Esophagus squamous epithelium (tissue), 5 donors: ENCODE measurements at places on chromosomes 2 and 18.

DNA sequence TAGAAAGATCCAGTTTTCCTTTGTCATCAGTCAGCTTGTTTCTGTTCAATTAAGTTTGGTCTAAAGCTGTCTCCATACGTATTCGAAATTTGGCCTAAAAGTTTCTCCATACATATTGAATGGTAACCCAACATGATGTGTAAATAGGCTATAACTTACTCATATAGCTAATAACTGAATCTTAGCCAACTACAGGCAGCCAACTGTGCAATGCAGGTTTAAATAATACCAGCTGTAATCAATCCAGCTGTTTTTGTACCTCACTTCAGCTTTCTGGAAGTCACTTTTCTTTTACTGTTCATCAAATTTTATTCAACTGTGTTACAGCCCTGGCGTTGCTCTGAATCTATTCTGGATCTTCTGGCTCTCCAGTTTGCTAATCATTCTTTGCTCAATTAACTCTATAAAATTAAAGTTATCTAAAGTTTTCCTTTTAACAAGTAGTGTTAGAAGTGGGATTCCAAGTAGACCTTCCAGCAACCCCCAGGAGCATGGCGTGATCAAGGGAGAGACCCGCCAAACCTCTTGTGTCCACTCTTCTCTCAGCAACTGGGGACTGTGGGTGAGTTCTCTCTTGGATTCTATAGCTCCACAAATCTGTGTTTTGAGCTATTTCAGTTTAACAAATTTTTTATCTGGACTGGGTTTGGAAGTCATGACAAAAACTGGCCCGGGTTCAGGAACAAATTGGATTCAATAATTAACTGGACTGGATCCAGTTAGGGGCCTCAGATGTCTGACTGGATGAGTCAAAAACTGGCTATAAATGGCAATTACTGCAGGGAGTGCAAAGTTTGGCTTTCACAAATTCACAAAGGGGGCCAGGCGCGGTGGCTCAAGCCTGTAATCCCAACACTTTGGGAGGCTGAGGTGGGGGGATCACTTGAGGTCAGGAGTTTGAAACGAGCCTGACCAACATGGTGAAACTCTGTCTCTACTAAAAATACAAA lies 329.7 kb upstream of the ST6GAL2 start:
- no peak for DNase-seq

DNA sequence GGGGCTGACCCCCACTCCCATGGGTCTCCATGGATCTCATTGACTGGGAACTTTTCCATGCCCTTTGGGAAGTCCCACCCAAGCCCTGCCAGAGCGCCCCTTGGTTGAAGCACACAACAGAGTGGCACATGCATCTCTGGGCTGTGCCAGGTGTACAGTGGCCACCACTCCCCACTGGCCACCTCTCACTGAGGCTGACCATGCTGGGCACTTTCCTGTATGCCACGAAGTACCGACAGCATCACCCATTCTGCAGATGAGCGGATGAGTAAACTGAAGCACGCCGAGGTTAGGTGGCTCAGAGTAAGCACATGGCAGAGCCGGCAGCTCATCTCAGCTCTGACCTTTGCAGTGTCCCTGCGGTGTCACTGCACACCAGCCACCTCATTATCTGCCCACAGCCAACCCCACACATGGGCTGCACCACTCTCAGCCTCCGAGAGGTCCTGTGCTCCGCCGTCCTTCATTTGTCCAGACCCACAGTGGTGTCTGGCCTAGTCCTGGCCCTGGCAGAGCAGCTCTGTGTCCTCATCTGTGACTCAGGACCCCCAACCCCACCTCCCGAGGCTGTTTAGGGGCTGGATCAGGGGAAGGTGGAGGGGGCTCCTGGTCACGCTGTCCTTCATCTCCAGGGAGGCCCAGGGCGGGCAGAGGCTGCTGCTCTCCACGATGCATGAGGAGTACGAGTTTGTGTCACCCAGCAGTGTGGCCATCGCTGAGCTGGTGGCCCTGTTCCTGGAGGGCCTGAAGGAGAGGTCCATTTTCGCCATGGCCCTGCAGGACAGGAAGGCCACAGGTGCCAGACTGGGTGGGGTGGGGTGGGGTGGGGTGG lies 18.0 kb upstream of the GPR17 start:
- DNase-seq: no peak

DNA sequence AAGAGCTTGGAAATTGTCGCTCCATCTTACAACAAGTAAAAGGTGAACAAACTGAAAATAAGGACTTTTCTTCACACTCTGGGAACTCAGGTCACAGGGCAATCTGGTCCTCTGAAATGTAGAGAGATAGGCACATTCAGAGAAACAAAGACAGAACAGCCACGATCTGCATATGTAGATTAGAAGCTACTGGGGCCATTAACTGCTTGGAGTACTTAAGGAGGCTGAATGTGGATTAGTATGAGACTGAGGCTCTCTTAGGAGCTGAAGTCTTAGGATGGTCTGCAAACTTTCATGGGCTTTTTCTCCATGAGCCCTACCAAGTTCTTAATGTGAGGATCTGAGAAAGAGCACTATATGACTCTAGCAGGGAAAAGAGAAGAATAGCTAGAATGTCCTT lies 265.3 kb upstream of the NXPH2 start:
- DNase-seq: no peak

GRCh38 chr2:212001325-212001724 lies 537.3 kb downstream of the ERBB4 start:
- DNase-seq: no peak

GRCh38 chr2:2743164-2743571 lies 412.1 kb upstream of the MYT1L start:
- DNase-seq: no peak

- DNase-seq: no peak
Measured at GRCh38 chr18:70121842-70122241, 83.6 kb downstream of the RTTN start.

DNA sequence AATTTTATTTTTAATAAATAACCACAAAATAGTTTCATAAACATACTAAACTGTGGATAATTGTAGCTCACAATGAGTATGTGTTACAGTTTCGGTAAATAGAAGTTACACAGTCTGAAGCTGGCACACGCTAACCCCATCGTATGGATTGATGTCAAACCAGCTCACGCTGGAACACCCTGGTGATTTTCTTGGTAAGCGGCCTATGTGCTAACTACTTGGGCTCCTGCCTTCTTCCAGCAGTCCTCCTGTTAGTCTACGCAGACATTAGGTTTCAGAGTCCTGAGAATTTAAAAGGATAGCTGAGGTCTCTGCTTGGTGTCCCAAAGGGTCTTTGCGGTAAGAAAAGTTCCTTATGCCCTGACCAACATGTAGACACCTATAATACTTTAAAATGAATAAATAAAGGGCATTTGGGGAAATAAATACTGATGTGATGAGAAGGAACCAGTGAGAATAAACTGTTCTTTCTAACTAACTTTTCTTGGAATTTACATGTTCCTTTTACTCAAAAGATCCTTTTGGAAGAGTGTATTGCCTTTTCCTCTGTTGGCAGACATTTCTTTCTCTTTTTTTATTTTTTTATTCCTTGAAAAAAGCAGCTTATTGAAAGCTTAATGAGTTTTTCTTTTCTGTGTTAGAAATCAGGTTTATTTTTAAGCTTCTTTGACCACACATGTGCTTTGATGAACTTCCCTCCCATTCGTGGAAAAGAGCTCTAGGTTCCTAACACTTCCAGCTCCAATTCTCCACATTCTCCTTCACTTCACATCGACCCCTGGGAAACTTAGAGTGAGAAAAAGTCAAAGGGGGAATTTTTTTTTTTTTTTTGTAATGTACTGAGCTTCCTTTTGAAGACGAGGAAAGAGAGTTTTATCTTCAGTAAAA lies 322.2 kb downstream of the IRS1 start:
- no peak for DNase-seq

DNA sequence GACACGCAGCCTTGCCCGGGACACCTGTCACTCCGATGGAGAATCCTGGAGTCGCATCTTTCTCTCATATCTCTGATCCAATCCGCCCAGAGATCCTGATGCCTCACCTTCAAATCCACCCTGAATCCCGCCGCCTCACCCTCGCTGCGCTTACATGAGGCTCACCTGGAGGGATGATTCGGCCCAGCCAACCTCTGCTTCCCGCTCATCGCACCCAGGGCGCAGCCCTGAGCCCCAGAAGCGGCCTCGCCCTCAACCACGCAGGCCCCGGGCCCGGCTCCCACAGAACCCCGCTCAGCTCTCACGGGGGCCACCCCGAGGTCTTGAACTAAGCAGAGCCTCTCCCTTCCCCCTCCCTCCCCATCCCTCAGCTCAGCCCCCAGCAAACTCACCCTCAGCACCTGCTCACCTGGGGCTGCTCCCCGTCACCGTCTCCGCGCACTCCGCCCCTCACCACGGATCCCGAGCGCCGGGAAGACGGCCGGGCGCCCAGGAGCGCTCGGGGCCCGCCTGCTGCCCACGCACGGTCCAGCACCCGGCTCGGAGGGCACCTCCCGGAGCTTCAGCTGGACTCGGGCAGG lies 160.0 kb downstream of the NDUFA10 start:
- no peak for DNase-seq

DNA sequence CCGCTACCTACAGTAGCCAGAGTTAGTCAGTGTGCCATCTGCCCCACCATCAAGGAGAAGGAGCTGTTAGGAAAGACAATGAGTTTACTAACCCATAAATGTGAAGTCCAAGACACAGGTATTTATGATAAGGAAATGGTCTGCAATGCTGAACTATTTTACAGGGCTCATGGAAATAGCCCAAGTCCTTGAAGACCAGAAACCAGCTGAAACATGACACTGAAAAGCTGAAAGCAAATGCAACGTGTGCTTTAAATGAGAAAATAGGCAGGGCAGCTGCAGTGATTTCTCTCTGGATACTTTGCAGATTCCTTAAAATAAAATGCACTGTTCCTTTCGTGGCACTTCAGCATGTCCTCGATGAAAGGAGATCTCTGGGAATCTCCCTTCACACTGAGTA lies 256.4 kb upstream of the TCF4 start:
- DNase-seq: no peak

- no peak for DNase-seq
Measured at GRCh38 chr2:129765326-129765677, 214.2 kb upstream of the RAB6C start.

- DNase-seq: no peak
Measured at GRCh38 chr18:35983818-35984217, 11.3 kb downstream of the RMP24 start.

GRCh38 chr2:197075754-197076337 lies 149.3 kb upstream of the PGAP1 start:
- DNase-seq: no peak

DNA sequence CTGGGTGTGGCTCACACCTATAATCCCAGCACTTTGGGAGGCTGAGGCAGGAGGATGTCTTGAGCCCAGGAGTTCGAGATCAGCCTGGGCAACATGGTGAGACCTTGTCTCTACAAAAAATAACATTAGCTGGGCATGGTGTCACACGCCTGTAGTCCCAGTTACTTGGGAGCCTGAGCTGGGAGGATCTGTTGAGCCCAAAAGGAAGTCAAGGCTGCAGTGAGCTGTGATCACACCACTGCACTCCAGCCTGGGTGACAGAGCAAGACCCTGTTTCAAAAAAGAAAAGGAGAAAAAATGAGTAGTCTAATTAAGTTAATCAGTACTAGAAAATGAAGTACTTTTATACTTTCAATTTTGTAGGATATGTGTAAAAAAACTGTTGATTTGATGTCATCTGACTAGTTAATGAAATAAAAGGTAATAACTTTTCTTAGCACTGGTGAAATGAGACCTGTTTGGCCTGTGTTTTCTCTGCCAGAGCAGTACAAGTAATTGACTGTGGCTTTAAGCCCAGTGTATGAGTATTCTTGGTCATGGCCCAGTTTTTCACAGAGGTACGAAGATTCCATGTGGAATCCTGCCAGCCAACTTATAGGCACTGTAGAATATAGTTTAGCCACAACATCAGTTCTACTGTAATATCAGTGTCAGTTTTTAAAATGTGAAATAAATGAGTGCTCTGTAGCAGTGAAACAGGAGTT lies 35.8 kb downstream of the MFSD6 start:
- no peak for DNase-seq

DNA sequence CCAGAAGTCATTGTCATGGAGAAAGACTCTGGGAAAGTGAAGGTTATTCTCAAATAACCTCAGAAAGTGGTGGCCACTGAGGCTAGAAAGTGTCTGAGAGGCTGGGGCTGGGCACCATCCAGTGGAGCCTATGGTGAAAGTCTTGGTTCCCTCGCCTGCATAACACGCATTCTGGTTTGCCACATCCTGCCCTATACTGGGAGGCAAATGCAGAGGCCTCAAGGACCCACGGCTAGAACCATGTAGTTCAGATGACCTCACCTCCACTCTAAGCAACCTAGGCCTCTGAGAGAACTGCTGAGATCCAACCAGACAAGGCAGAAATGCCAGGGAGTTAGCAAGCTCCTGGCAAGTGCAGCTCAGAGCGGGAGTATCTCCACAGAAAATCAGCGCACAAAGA lies 5.1 kb downstream of the ITGB6 start:
- DNase-seq: no peak

- DNase-seq: no peak
Measured at GRCh38 chr2:102522890-102523289, 49.9 kb downstream of the SLC9A4 start.

DNA sequence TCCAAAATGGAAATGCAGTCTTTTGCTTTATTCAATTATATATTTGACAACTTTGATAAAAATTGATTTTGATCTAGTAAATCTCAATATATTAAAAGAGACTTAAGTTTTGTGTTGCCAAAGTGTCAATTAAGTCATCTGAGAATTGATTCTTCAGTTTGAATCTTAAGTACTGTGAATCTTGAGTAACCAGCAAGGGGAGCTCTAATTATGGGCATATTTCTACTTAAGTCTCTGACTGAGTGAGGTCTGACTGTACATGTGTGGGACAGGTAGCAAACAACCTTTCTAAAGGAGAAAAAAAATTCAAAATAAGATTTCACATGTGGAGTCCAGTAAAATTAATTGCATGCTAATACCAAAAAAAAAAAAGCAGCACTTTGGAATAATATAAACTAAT lies 503.7 kb upstream of the SLC8A1 start:
- no peak for DNase-seq

GRCh38 chr2:162821176-162821575 lies 17.4 kb downstream of the KCNH7 start:
- no peak for DNase-seq

DNA sequence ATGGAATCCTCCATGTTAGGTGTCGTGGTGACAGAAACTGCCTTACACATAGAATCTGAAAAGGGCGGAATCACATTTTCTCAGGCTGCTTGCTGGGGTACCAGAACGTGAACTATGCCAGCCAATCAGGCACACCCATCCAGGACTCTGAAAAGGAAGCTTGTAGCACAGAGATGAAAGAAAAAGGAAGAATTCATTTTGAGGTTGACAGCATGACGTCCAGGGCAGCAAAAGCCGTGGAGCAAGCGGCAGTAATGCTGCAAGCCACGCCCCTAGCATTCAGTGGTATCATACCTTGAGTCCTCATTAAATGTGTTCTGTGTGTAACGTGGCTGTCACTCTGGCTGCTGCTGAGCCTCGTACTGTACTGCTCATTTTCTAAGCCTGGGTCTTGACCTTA lies 304.0 kb downstream of the DYSF start:
- DNase-seq: no peak

DNA sequence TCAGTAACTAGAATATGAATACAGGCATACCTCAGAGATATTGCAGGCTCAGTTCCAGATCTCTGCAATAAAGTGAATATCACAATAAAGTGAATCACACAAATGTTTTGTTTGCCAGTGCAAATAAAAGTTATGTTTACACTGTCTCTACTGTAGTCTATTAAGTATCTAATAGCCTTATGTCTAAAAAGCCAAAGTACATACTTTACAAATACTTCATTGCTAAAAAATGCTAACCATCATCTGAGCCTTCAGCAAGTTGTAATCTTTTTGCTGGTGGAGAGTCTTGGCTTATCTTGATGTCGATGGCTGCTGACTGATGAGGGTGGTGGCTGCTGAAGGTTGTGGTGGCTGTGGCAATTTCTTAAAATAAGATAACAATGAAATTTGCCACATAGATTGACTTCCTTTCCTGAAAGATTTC lies 159.4 kb downstream of the MYO1B start:
- no peak for DNase-seq

- no peak for DNase-seq
Measured at GRCh38 chr2:206518997-206519396, 75.7 kb downstream of the ADAM23 start.
